HT1080 (cell line): ENCODE measurements at places on chromosomes 1 and 21.

- no peak for DNase-seq
Measured at GRCh38 chr1:27868556-27868931, 3.8 kb upstream of the THEMIS2 start.

- DNase-seq = no peak
Measured at GRCh38 chr1:224123136-224123535, 9.2 kb downstream of the FBXO28 start.

- no peak for DNase-seq
Measured at GRCh38 chr1:187509091-187509490, 680.3 kb downstream of the PLA2G4A start.

- DNase-seq = no peak
Measured at GRCh38 chr1:10267319-10267718, 56.9 kb downstream of the KIF1B start.

GRCh38 chr1:206971029-206971655 lies 882 bp upstream of the FCAMR start:
- DNase-seq = no peak
